ENCODE measurements at places on chromosomes 11 and 22. TPM values are rescaled to one million over a fixed set of nuclear protein-coding genes. Genes with fewer than 3 reads are reported as not detected.

Gene PAK1
- 63.0 TPM for total RNA-seq

Gene OPCML
- total RNA-seq, result 0.62 TPM

Gene CDCA5
- total RNA-seq, result 6.6 TPM

Gene NTM
- 8.5 TPM for total RNA-seq

Gene CD6
- 0.18 TPM for total RNA-seq

- no peak for DNase-seq
These were observed 155.5 kb upstream of the PITPNB start for GRCh38 chr22:28074526-28074925.

DNA sequence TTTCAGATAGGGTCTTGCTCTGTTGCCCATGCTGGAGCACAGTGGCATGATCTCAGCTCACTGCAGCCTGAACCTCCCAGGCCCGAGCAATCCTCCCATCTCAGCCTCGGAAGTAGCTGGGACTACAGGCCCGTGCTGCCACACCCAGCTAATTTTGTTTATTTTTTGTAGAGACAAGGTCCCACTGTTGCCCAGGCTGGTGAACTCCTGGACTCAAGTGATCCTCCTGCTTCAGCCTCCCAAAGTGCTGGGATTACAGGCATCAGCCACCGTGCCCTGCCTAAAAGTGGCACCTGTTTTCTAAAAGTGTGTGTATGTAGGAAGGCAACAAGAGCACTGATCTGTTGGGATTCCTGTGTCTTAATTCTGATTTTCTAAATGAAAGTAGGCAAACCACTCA lies 20.2 kb downstream of the PACS1 start:
- no peak for DNase-seq

DNA sequence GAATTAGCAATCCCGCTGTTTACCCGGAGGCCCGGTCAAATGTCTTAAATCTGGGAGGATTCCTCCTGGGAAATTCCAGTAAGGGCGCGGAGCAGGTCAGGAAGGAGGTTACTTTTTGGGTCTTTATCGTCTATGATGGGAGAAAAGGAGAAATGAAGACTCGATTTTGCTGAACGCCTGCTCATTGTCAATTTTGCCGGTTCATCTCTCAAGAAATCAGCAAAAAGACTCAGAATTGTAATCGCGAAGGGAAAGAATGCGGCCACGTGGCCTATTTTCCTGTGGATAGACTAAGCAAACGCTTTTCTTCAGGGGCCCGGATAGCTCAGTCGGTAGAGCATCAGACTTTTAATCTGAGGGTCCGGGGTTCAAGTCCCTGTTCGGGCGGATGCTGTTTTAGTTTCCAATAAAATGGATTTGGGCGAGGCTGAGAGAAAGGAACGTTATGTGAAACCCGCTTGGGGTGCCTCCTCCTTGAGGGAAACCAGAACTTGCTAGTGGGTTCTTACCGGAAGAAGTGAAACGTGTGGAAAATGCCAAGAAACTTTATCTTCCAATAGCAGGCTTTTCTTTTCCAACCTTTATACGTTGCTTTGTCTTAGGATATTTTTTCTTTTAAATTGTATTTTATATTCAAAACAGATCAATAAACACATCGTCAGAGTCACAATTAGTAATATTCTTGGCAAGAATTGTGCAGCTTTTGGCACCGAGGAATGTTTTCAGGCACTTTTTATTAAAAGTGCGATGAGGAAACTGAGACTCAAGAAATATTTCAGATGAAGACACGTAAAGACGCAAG lies 45.0 kb downstream of the OR4D9 start:
- DNase-seq, result peak; percentile 87

DNA sequence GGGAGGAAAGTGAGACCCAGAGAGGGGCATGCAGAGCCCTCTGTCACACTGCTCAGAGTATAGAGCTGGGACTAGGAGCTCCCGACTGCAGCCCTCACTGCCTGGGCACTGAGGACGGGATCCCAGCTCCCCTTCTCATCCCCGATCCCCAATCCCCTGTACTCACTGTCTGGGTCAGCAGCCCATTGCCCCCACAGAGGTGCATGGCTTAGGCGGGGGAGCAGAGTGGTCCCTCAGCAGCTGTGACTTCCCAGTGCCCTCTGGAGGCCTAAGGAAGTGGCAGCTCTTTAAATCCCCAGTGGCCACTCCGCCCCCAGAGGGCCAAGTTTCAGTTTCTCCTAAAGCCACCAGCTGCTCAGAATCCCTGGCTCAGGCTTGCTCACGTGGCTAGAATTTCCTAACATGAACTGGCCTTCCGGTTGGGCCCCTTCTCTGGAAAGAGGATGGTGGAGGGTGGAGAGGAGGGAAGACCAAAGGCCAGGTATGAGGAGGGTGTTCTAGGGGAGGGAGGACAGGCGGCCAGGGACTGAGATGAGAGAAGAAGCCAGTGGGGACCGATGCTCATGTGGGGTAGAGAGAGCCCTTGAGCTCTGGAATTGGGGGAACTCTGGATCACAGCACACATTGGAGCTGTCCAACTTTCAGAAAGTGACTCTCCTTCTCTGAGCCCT lies at the start of gene BATF2:
TSS of gene BATF2 (minus strand) at position 262 of the 671 bp plus-strand sequence. CDS start at position 205, 57 bp downstream.
- DNase-seq, result peak; percentile 82
